Stromal cell of bone marrow (primary cell): ENCODE measurements at places on chromosomes 3 and 15.

- DNase-seq, result no peak
Observed at GRCh38 chr3:23938688-23939087, 6.4 kb upstream of the NR1D2 start.

- no peak for DNase-seq
Observed at GRCh38 chr15:49110158-49110944, 45.0 kb downstream of the COPS2 start.

DNA sequence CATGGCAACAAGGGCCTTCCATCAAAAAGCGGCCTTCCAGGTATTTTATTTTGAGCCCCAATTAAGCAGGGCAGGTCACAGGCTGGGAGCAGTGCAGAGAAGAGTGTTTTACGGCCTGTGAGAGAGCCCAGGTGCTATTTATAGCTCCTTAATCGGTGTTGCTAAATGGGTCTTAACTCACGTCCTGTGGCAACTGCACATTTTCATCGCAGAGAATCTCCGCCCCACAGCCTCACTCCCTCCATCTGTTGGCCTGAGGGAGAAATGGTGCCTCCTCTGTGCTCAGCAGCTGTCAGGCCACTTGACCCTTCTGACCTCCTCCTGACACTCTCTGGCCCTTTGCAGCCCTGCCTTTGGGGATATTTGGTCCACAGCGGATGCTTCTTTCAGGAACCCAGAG lies 58.6 kb downstream of the SPSB4 start:
- DNase-seq, result no peak

DNA sequence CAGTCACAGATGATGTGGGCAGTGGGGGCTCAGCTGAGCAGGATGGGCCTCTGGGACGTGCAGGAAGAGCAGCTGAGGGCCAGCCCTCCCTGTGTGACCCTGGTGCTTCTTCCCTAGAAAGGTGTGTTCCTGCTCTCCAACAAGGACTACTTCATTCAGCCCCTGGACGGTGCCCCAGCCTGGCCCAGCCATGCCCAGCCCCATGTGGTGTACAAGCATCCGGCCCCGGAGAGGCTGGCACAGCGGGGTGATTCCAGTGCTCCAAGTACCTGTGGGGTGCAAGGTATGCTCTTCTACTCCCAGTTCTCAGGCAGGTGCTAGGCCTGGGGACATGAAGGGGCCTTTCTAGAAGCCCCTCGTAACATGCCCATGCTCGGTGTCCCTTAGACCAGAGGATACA lies 38.3 kb downstream of the SAXO2 start:
- no peak for DNase-seq

GRCh38 chr3:19155375-19155774 lies 7.1 kb downstream of the KCNH8 start:
- DNase-seq, result no peak

DNA sequence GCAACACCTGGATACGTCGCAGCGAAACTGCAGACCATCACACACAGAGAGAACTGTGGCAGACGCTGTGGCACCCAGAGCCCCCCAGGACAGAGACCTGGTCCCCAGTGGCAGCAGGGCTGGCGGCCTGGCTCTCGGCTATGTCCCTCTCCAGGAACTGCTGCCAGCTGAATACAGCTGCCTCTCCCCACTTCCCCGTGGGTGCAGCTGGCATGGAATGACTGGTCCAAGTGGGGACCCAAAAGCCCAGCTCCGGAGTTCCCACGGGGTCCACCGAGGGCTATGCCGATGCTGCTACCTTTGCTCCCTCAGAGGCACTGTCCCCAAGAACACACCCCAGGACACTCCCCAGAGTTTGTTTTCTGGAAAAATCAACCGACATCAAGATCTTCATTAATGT lies 67.8 kb upstream of the GATA2 start:
- no peak for DNase-seq
